ENCODE measurements at places on chromosomes 16 and 17.

DNA sequence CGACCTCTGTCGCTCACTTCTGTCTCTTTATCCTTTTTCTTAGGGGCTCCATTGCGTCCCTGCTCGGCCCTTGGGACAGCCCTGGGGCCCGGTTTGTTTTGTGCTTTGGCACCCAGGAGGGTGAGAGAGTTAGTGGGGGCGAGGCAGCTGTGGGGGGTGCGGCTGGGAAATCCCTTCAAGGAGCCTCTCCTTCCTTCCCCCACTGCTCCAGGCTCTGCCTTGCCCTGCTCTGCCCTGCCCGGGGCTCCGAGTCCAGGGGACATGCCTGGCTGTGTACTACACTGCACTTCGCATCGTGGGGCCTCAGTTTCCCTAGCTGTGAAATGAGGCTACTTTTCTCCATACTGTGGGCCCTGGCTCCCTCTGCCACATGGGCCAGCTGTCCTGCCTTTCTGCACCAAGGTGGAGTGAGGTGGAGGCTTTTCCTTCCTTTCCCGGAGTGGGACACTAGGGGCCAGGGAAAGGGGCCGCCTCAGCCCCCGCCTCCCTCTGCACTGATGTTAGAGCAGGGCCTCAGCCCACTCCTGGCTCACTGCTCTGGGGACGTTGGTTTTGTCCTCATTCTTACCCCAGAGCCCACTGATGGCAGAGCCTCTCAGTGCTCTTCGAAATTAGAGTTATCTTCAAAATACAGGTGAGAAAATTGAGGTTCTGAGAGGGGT lies 980 bp downstream of the LLGL1 start:
- no peak for DNase-seq

DNA sequence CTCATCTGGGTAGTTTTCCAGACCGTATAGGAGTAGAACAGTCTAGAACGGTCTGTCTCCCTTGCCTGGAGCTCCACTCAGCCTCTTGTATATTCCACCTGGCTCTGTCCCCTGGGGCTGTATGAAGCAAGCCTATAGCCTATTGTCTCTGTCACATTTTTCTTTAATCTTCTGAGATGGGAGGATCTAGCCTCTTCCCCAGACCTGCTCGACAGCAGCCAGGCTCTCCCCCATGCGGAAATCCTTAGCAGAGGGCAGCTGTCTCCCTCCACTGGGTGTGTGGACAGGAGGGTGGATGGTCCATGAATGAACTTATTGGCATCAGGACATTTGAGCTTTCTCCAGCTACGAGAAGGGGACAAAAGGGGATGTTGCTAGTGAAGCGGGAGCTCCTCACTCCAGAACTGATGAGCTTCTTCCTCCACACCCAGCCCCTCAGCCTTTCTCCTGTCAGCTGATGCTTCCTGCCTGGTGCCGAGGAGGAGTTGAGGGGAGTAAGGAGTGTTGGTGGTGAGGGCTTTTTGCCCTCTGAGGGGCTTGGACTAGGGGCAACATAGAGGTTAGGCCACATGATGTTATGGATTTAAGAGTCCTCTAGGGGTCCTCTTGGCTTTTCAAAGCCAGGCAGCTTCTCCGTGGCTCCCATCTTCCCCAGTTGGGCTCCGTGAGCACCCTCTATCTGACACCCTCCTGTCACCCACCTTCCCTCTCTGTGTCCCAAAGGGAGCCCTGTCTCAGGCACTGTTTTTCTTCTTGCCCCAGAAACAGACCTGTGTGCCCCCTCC lies 28.0 kb downstream of the ARHGAP23 start:
- DNase-seq: no peak

- no peak for DNase-seq
These were observed 696.8 kb upstream of the SOX9 start for GRCh38 chr17:71423871-71424546.

GRCh38 chr17:72267601-72268000 lies 146.8 kb downstream of the SOX9 start:
- DNase-seq: no peak

DNA sequence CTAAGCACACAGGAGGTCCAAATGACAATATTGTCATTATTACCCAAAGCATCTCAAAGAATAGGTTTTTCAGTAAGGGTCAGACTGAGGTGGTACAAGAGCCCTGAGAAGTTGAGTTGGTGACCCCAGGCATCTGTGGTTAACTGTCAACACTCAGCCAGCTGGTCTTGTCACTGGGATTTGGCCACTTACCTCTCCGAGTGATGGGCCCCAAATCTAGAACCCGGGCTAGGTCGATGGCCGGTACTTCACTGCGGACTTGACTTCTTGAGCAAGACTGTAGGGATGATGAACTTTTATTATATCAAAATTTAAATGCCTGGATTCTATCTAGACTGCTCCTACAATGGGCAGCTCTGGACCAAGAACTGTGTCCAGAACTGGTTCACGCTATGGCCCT lies 11.5 kb downstream of the GP2 start:
- no peak for DNase-seq

DNA sequence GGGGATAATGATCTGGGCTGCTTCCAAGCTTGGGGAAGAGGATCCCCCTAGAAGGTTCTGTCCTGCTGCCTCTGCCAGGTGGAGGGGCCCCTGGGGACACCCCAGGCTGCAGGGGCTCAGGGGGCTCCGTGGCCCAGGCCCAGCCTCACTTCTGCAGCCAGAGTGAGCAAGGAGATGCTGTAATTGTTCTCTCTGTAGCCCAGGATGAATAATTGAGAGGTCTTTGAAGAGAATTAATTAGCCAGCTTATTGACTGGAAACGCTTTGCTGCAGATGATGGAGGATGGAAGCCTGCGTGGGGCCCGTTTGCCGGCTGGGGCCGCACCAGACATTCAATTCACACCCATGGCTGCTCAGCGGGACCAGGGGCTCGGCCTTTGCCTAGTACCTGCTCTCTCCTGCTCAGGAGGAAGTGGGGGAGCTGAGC lies 38.5 kb downstream of the TMEM235 start:
- no peak for DNase-seq

- DNase-seq: peak; percentile 69
These were observed at the start of gene CHD3 for GRCh38 chr17:7888184-7888920. Gene CHD3 (plus strand): TSS chr17:7888789. CDS start chr17:7889001, 212 bp downstream.

DNA sequence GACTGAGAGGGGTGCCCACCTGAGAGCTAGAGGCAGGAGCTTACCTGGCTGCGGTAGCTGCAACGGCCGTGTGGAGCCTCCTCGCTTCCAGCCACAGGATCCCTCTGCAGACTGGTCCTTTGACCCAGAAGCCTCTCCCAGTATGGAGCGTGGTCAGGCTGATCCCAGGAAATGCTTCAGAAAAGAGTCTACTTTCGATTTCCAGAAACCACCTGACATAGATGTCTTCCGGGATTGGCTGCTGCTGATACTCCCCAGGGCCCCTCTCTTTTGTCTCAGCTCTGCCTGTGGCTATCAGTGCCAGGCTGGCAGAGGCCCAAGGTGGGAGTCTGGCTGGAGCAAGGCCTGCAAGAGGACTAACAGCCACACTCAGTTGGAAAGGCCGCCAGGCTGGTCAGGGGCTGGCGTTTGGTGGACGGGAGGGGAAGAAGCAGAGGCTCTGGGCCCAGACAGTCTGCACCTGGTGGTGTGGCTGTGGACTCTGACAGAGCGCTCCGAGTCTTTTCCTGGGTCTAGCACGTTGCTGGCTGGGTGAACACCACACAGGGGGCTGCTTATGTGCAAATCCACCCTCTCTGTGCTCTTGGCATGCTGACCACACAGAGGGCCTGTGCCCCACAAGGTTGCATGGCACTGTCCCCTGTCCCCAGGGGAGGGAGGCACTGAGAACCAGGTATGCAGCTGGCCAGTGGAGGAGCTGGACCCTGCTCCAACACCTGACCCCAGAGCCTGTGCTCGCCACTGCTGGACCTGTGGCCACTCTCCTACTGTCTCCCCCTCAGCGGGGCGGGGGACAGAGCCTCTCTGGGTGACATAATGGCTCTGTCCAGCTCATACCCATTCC lies at the start of gene LGALS3BP:
Gene LGALS3BP, minus strand, starts transcription at position 144 of the 844 bp plus-strand sequence. CDS start 2,732 bp downstream, outside the sequence.
- peak; percentile 18 for DNase-seq

DNA sequence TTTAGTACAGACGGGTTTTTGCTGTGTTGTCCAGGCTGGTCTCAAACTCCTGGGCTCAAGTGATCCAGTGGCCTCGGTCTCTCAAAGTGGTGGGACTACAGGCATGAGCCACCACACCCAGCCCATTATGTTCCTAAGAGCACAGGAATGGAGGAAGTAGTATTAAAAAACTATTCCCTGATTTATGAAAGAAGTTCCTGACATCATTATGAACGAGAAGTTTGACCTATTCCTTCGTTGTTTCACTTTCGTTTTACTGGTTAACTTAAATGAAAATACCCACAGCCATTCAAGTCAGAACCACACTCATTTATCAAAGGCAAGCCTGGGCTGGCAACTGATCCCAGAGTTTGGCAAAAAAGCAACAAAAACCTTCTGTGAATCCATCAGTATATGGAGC lies 13.5 kb upstream of the CBX4 start:
- no peak for DNase-seq

GRCh38 chr16:23729503-23730424 lies 16.7 kb upstream of the ERN2 start:
- no peak for DNase-seq

DNA sequence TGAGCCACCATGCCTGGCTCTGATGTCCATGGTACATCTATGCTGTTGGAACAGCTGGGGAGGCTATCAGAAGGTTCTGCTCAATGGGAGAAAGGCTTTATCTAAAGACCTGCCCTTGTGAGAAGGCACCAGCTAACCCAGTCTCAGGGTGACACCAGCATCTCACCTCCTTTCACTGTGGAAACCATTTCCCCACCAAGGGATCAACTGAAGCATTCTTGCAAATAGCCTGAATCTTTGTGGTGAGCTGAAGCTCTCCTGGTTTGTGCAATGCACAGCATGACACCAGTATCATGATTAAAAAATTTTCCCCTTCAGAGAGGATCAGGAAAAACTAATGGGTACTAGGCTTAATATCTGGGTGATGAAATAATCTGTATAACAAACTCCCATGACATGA lies 5.1 kb downstream of the CCL18 start:
- no peak for DNase-seq

DNA sequence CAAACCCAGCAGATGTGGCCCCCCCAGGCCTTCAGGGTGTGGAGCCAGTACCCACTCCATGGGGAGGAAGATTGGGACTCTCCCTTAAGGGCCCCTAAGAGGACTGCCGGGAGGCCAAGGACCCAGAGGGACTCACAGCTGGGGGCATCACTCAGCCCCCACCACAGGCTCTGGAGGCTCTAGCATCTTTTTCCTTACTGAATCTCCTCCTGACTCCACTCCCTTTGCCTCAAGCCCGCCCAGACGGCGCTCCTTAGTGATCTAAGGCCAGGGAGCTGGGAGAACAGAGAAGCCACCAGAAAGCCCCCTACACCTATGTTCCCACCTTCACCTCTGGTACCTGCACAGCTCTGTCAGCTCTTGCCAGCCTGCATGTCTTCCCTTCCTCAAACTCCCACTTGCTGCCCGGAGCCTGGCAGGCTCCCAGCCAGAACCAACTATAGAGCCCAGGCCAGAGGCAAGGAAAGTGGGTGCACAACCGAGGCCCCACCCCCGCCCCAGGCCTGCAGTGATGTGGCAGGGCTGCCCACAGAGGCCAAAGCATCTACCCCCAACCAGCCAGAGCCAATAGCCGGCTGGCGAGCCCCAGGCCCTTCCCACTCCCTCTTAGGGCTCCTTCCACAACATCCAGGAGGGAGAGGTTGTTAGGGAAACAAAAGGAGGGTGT lies 22.3 kb upstream of the MPO start:
- no peak for DNase-seq

- no peak for DNase-seq
These were observed 206.1 kb downstream of the KCNJ2 start for GRCh38 chr17:70375406-70375805.

DNA sequence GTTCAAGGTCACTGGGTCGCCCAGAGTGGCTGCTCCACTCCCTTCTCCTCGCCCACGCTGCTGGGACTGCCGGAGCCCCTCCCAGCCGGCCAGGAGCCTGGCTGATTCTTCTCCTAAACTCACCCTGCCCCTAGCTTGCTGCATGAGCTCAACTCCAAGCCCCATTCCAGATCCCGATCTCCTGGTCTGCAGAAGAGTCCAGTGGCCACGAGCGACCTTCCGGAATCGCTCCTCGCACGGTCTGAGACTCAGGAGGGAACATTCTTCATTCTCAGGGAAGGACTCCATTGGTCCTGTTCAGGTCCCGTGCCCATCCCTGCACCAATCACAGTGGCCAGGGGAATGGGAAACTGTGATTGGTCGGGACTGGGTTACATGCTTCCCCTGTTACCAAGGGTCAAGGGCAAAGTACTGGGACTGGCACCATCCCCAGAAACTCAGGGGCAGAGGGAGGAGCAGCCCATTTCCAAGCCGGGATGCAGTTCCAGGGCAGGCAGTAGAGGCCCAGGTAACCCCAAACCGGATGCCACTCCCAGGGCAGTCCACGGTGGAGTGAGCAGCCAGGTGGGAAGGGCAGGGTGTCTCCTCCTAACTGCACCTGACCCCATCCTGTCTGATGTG lies 24.5 kb upstream of the CIBAR2 start:
- no peak for DNase-seq

DNA sequence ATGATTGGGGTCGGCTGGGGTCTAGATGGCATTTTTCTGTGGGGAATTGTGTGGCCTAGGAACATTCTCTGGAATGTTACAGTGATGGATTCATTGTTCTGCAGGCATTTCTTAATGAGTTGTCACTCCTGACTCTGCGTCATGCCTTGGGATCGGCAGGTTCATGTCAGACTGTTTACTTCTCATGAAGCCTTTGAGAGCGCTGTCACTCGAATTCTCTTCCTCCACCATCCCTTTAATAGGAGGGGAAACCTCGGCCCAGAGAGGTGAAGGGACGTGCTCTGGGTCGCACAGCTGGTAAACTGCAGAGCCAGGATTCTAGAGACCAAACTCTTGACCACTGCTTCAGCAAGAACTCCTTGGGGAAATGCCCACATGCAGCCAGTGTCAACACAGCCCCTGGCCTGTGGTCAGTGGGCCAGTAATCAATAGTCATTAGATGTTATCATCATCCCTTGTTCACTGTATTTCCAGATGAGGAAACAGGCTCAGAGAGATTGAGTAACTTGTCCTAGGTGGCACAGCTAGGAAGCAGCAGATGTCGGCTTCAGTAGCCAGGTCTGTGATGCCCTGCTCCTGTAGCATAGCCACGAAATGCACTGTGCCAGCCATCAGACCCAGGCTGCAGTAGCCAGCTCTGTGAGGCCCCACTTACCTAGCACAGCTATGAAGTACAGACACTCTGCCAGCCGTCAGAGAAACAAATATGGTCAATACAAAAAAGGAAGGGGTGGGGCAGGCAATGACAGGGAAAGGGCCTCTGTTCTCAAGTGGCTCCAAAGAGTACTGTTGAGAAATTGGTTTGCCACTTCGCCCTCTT lies 259.0 kb downstream of the CPPED1 start:
- DNase-seq: no peak

GRCh38 chr17:72476575-72476986 lies 355.8 kb downstream of the SOX9 start:
- DNase-seq: no peak

Data from T-helper 2 cell treated with Interferon-gamma antibody and Interleukin-4, amounts not matched to agents 5 μg/mL and 100 μg/mL, for 36 hours (primary cell).